ENCODE measurements at places on chromosomes 16 and 17.

DNA sequence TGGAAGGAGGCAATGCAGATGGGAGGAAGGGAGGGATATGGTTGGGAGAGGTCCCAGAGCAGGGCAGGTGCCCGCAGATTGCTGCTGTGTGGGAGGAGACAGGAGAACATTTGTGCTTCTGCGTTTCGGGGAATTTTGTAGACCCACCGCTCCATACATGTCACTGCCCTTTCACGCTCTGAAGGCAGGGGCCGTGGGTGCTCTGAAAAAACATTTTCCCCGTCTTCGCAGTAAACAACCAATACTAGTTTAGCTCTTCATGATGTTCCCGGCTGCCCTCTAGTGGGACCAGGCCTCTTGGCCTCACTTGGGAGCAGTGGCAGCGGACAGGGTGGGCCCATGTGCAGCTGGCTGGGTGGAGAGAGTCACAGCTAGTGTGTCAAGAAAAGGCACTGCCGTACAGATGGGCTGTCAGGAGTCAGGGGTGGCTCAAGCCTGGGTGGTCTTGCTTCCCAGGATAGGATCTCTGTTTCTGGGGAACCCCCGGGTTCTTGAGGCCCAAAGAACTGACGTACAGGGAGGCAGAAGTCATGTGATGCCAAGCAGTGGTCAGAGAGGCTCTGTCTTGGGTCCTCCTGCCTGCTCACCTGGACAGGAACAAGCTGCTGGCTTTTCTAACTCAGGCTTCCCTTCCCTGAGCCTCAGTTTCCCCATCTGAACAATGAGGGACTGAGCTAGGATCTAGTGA is 46.5 kb upstream of the CPNE2 start:
- DNase-seq: no peak

DNA sequence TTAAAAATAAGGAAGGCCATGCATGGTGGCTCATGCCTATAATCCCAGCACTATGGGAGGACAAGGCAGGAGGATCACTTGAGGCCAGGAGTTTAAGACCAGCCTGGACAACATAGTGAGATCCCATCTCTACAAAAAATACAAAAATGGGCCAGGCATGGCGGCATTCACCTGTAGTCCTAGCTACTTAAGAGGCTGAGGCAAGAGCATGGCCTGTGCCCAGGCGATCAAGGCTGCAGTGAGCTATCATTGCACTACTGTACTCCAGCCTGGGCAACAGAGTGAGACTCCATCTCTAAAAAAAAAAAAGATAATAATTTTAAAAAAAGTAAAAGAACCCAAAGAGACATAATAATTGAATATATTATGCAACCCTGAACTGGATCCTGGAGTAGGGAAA is 83.6 kb upstream of the ZNF423 start:
- no peak for DNase-seq

DNA sequence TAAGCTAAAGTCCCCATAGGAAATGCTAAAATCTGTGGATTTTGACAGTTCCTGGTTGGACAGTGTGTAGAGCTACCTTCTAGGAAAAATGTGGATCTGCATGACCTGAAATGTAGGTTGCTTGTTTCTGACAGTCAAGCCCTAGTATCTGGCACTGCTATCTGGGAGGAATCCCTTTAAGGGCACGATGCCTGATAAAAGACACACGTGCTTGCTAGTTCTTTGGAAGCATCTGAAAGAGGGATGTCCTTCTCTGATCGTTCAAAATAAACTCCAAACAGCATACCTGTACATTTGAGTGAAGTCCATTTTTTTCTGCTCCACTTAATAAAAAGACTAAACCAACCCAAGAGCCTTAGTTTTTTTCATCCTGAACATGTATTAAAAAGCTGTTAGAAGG is 101.3 kb downstream of the CDK5R1 start:
- no peak for DNase-seq

GRCh38 chr17:31391496-31391949 is at the start of gene RAB11FIP4:
Gene RAB11FIP4, plus strand, starts transcription at chr17:31391675. Its CDS starts 178 bp downstream, at chr17:31391853.
- no peak for DNase-seq

- DNase-seq: peak; percentile 15
Observed at GRCh38 chr17:45784741-45785479, 790 bp downstream of the CRHR1 start.

DNA sequence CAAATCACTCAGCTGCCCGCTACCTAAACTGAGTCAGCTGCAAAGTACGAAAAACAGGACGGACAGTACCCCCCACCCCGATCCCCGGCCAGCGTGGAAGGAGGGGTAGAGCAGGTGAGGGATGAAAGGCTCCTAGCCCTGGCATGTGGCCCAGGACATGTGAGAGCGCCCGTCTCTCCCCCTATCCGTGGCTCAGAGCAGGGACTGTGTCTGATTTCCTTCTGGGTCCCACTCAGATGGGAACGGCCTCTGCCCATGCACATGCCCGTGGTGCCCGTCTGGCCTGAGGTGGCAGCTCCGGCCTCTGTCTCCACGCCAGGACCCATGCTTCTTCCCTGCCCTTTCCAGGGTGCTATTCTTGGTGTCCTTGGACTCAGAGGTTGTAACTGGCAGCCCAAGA is 30.2 kb upstream of the RASD1 start:
- no peak for DNase-seq

- no peak for DNase-seq
Observed at GRCh38 chr16:56262551-56263245, 71.4 kb downstream of the GNAO1 start.

GRCh38 chr17:32528825-32529224 is 42.0 kb downstream of the CDK5R1 start:
- no peak for DNase-seq

GRCh38 chr17:80861892-80862291 is 129.7 kb upstream of the CHMP6 start:
- no peak for DNase-seq

DNA sequence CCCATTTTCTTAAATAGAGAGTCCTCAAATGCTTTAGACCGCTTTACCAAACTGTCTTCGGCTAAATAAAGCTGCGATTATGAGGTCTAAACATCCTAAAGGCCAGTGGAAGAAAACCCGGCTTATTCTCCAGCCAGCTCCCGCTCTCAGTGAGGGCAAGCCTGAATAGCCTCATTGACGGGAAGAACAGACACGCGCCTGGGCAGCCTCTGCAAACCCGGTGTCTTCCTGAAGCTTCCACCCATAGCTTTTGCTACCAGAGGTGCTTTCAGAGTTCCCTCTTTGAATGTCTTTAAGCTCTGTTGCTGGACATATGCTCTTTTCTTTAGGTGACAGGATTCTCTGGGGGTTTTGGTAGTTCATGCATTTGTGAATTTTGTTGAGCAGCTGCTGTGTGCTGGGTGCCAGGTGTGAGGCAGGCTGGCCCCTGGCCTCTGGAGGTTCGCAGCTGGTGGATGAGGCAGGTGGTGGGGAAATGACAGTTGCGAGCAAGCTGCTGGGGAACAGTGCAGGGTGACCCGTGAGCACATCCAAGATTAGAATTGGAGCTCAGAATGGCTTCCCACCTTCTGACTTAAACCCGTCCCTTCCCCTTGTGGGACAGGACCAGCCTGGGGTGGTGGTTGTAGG is 44.7 kb downstream of the CRISPLD2 start:
- DNase-seq: no peak

DNA sequence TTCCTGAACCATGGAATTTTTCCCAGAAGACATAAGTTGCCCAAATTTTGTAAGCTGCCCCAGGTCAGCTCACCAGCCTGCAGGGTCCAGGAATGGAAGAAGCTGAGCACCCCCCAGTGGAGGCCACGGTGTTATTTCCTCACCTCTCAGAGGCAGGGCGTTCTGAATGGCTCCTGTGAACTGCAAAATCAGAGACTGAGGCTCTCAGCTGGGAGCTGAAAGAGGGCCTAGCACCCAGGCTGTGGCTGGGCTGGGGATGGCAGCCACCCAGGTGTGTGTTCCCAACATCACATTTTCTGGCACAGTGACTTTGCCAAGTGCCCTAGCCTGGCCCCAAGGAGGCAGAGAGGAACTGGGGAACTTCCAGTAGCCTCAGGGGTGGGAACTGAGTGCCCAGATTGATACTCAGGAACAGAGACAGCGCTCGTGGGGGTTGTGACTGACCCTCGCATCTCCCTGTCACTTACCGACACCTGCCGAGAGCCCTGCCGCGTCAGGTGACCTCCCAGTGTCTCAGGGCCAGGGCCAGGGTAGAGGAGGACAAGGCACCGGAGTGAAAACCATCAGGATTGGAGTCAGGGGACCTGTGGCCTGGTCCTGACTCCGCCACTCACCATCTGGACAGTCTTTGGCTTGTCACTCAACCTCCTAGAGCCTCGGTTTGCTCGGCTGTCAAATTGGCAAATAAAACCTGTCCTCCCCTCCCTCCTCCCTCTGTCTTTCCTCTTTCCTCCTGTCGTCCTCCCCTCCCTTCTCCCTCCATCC is 11.3 kb downstream of the CACNG4 start:
- DNase-seq: no peak

- no peak for DNase-seq
Observed at GRCh38 chr16:630249-630814, 453 bp upstream of the WFIKKN1 start.

DNA sequence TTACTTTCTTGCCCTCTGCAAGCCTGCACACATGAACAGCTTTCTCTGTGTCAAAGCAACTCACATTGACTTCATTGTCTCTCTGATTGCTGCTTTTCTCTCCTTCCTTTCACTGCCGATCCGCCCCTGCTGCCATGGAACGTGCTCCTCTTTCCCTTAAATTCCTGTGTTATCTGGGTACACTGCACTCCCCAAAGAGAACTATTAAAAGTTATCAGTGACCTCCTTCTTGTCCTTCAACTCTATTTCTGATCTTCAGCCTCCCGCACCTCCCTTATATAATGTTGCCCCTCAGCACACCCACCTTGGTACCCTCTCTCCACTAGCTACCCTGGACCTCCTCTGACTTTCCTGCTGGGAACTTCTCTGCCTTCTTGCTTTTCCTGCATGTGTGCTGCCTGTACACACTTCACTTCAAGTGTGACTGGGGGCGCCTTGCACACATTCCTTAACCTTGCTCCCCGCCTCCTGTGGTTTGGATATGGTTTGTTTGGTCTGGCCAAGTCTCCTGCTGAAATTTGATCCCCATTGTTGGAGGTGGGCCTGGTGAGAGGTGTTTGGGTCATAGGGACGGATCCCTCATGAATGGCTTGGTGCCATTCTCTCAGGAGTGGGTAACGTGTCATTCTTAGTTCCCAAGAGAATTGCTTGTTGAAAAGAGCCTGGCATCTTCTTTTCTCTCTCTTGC is 26.7 kb upstream of the PMP22 start:
- no peak for DNase-seq

GRCh38 chr17:71849783-71850768 is 270.7 kb upstream of the SOX9 start:
- DNase-seq: no peak

DNA sequence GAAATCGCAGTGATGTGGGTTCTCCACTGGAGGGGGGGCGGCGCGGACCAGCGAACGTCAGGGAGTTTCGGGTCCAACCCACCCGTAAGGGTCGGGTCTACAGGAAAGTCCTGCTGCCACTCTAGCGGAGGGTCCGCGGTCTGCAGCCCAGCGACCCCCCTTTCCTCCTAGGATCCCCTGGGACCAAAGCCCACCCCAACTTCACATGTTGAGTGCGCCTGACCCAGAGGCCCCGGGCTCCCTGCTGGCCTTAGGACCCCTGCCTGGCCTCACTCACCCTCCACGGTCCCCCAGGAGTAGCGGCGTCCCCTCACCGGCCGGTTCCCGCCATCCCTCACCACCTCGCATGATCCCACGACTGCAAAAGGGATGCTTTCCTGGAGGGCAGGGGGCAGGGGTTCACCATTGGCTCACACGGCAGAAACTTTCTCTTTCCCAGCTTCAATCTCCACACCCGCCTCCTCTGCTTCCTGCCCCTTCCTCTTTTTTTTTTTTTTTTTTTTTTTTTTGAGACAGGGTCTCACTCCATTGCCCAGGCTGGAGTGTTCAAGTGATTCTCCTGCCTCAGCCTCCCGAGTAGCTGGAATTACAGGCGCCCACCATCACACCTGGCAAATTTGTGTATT is 3.1 kb downstream of the SEPTIN1 start:
- DNase-seq: no peak

- DNase-seq: no peak
Observed at GRCh38 chr17:75776386-75777295, 8.0 kb upstream of the UNK start.

- no peak for DNase-seq
Observed at GRCh38 chr16:35792516-35793285, 2333.3 kb downstream of the TP53TG3F start.

- DNase-seq: no peak
Observed at GRCh38 chr17:49986396-49987289, 8.4 kb downstream of the DLX3 start.

DNA sequence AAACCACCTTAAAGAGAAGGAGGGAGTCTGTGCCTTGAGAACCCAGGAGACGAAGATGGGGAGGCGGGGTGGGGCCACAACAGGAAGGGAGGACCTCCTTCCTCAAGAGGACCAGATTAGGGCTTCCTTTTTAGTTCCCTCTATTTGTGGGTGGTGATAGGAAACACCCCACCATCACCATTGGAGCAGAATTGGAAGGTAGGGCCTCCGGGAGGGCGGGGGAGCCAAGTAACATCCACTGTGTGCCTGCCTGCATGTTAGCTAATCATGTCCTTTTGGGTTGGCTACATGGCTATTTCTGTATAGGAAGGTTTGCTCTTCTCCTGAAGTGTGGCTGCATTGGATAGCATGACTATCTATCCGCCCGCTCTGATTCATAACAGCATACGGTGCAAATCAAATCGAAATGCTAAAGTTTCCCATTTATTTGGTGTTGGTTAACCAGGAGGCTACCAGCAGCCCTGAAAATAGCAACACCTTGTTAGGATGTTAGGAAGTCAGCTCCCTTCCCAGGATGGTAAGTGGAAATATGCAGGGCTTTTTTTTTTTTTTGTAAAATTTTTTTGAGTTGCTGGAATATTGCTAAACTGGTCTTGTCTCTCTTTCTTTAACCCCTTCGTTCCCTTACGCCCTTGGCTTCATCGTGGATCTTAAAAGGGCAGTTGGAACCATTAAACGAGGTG is 4.2 kb downstream of the SYT17 start:
- DNase-seq: no peak

- DNase-seq: no peak
Observed at GRCh38 chr17:7632492-7632894, 2.6 kb downstream of the SHBG start.

GRCh38 chr16:75239542-75240122 is 11.8 kb downstream of the BCAR1 start:
- no peak for DNase-seq
